CD4-positive, alpha-beta T cell treated with Interleukin-15 for 4 hours (primary cell): ENCODE measurements at places on chromosomes 2 and 18.
A peak's percentile ranks its signal among the peaks of the same experiment; 100 is the strongest.

DNA sequence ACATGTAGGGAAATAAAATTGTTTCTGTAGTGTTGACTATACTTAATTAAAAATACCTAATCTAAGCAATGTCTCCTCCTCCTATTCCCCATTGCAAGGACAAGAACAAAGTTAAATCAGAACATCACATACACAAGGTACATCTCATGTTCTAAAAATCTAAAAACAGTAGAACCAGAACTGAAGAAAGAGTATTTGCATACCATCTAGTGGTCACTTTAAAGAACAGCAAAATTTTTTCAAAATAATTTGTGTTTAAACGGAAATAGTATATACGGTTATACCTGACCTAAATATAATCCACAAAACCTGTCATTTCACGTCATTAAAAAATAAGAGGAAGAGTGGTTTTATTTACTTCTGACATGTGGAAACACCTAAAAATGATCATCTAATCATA is 294.3 kb upstream of the KCNH7 start:
- DNase-seq = no peak

DNA sequence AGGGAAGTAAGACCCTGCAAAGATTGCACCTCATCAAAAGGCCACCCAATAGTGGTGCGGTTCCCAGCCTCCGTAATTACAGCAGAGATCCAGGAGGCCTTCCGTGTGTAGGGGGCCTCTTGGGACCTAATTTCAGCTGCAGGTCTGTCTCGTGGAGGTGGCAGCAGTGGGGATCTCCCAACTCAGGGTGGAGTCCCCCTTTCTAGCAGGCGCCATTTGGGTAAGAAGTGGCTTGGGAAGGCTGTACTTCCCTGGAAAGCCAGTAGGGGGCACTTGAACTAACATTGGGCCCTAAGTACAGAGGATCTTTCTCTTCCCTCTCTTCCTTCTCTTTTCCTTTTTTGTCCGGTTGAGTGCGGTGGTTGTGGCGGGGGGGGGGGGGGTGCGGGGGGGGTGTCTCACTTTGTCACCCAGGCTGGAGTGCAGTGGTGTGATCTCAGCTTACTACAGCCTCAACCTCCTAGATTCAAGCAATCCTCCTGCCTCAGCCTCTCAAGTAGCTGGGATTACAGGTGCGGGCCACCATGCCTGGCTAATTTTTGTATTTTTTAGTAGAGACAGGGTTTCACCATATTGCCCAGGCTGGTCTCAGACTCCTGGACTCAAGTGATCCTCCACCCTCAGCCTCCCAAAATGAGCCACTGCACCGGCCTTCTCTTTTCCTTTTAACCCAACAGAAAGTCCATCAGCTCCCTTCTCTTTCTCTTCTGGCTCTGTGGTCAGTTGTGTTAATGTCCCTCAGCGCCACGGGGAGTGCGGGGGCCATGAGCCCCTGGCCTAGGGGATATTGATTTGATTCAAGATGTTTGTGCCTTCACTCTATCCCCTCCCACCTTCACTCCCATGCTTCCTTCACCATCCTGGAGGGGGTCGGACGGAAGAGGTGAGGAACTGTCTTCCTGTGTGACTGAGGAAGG is 32.0 kb downstream of the CENPO start:
- DNase-seq = peak; percentile 30

DNA sequence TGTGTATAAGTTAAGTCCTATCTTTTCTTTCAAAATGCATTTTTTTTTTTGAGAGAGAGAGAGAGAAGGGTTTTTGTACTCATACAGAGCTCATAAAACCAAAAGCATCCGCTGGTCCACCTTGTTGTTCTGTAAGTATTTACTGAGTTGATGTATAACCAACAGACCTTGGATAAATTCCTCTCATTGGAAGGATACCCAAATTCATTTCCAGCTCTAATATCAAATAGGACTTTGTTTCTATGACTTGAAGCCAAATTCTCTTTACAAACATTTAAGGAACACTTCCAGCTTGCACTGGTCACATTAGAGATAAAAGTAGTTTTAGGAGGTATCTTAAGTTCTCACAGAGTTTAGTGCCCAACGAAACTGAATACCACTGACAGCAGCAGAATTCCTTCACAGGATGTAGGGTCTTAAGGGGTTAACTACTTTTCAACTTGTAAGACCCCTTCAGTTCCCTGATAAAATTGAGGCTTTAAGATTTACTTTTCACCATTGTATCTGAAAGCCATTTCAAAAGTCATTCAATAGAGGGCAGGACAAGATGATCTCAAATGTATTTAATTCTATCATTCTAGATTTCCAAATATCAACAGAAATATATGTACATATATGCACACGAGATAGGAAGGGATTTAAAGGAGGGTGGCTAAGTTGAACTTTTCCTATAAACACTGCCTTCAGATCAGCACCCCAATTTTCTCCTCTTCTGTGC is 1398.5 kb upstream of the CELF4 start:
- DNase-seq = no peak

DNA sequence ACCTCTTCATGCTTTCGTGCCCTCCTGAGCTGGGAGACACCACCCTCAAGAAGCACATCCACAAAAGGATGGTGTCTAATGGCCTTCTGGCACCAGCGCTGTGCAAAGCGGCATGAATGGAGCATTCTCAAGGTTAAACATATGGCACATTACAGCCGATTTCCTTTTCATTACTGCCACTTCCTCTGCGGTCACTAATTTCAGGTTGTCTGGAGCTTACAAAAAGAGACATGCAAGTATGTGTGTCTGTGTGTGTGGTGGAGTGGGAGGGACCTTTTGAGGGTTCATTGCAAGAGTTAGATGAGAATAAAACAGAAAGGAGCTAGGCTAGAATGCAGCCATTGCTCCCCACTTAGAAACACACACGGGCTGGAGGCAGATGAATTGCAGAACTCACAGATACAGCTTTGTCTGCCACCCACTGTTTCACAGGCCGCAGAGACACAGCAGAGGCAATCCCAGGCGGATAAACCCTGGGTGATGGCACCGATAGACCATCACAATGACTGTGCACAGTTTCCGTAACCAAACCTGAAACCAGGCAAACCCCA is 76.0 kb downstream of the TGIF1 start:
- DNase-seq = peak; percentile 40

GRCh38 chr2:151197184-151198108 is 64.2 kb downstream of the RBM43 start:
- no peak for DNase-seq

GRCh38 chr2:188159484-188159883 is 132.2 kb upstream of the GULP1 start:
- DNase-seq = no peak

- DNase-seq = peak; percentile 2
Measured at GRCh38 chr18:58213440-58213839, 169.4 kb downstream of the NEDD4L start.

DNA sequence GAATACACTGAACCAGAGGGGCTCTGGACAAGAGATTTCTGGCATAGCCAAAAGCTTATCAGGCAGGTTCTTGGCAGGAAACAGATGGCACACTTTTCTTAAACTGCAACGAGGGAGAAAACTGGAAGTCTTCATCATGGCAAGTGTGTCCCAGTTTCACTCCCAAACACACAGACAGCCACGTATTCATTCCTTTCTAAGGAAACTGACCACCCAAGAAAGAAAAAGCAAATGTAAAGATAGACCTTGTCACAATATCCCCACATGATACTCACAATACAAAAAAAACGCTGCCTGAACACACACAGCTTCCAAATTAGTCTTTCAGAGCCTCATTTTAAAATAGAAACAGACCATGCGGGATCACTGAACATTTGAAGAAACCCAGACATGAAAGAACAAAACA is 40.6 kb upstream of the RTTN start:
- no peak for DNase-seq

GRCh38 chr18:56902653-56903052 is 244.2 kb upstream of the BOD1L2 start:
- no peak for DNase-seq

GRCh38 chr2:88626171-88627054 is 851 bp downstream of the EIF2AK3 start:
- DNase-seq = peak; percentile 34

GRCh38 chr2:147479358-147479757 is 365.5 kb upstream of the ACVR2A start:
- DNase-seq = no peak

DNA sequence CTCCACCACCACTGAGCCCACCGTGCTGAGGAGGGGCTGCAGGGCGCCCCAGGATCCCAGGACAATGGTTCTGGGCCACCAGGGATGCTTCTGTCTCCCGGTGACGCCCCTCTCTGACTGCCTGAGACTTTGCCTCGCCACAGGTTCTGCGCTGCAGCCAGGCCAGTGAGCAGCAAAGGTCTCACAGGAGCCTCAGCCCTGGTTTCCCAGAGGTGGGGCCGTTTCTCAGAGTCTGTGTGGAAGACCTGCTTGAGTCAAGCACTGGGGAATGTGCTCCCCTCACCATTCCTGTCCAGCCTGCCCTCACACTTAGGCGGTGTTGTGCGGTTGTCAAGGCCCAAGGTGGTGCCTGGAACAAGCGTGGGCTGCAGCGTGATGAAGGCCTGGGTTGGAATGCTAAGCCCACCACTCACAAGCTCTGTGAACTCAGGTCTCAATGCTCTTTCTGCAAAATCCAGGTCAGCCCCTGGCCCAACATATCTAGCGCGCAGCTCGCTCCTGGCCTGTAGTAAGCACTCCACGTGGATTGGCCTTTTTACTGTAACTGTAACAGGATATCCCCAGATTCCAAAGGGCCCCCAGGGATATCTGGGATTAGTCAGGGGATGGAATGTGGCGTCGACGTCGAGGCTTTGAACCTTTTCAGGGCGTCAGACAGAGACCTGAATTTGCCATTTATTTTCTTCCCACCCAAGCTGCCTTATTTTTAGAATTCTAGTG is 47.6 kb downstream of the PLB1 start:
- no peak for DNase-seq

- DNase-seq = no peak
Measured at GRCh38 chr18:36075862-36076587, 8.7 kb upstream of the RPRD1A start.

- no peak for DNase-seq
Measured at GRCh38 chr2:200635251-200635650, 49.4 kb downstream of the AOX1 start.

- DNase-seq = no peak
Measured at GRCh38 chr2:73468376-73468775, 82.7 kb downstream of the ALMS1 start.

DNA sequence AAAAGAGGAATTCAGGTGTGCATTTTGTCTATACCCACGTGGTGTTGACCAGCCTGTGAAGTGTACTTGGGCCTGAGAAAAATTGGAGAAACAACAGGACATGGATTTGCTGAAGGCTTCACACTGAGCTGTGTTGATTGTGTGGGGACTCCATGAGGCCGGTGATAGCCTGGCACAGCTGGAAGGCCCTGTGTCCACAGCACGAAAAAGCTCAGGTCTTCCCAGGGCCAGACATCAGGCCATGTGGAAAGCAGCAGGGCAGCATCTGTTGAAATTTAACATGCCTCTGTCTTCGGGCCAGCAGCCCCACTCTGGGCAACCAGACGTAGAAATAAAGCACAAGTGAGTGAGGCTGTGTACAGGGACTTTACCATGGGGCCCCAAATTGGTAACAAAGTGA is 84.1 kb downstream of the HS6ST1 start:
- DNase-seq = no peak

- DNase-seq = no peak
Measured at GRCh38 chr2:132850688-132851087, 180.7 kb upstream of the LYPD1 start.

DNA sequence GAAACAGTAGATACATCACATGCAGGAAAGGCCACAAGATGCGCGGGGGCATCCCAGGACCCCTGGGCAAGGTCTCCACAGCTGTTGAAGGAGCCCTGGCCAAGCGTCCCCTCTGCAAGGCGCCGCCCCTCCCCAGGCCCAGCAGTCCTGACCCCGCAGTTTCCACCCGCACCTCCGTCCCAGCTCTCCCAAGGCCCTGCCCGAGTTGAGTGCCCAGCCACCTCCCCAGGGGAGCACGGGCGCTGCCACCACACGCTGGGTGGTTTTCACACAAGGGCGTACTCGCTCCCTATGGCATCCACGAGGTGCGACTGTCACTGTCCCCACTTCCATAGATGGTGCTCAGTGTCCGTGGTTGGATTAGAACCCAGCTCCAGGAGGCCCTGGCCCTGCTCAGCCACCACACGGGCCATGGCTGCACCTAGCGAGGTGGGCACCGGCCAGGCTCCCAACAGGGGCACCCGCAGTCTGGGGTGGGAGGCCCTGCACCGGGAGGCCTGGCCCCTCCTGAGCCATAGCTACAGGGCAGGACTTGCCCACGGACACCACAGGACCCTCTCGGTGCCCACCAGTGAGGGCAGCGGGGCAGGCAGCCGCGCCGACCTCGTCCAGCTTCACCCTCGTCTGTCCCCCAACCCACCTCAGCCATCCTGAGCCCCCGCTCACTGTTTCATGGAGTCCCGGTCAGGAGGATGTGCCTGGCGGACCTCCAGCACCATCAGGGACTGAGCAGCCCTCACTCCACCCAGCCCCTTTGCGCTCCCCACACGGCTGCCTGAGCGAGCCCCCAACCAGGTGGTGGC is 36.0 kb downstream of the KIF1A start:
- DNase-seq = no peak

DNA sequence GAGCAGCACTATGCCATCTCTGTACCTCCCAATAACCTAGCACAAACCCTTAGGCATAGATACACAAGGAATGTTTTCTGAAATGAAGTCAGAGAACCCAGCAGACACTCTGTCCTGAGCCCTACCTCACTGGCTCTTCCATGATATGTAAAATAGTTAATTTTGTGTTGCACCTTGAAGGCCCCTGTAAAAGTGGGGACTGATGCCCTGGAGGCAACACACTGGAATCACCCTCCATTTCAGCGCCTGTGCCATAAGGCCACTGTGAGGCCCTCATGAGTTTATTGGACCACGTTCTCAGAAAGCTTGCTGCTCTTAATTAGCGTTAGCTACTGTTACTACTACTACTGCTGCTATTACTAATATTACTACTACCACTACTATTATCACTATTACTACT is 670.1 kb upstream of the SOX11 start:
- DNase-seq = no peak

GRCh38 chr2:201974171-201975100 is 59.2 kb upstream of the FZD7 start:
- DNase-seq = no peak

DNA sequence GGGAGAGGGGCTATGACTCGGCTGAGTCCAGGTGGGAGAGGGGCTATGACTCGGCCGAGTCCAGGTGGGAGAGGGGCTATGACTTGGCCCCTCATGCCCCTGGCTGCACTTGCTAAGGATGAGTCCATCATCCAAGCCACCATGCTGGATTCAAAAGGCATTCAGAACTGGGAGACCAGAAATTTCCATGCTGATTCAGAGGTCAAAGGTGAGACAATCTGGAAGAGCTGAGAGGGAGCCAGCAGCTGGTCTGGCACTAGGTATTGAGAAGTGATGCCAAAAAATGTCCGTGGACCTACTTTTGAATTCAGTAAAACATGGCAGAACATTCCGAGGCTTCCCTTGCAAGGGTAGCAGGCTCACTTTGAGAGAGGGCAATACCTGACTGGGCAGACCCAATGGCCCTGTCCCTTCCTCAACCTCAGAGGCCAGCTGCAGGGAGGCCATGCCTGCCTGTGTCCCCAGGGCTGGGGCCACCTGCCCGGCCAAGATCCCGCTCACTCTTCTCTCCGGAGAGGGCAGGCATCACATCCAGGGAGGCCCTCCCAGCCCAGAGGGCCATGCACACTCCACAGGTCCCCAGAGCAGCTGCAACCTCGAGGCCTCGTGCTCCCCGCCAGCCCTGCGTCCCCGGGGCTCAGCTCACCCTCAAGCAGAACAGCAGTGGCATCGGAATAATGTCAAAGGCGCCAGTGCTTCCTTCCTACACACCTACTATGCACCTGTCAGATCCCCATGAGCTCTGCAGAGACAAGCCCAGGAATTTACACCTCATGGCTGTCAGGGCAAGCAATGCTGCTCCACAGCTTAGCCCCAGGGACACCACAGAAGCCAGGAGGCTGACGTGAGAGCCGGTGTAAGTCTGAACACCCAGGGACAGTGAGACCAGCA is 80.2 kb upstream of the GPC1 start:
- no peak for DNase-seq
